Stimulated activated CD8-positive, alpha-beta memory T cell treated with anti-CD3 and anti-CD28 coated beads, Interleukin-15, amount 100 ng/mL, for 48 hours (primary cell): ENCODE measurements at places on chromosomes 7 and 10.
A peak's percentile ranks its signal among the peaks of the same experiment; 100 is the strongest.

DNA sequence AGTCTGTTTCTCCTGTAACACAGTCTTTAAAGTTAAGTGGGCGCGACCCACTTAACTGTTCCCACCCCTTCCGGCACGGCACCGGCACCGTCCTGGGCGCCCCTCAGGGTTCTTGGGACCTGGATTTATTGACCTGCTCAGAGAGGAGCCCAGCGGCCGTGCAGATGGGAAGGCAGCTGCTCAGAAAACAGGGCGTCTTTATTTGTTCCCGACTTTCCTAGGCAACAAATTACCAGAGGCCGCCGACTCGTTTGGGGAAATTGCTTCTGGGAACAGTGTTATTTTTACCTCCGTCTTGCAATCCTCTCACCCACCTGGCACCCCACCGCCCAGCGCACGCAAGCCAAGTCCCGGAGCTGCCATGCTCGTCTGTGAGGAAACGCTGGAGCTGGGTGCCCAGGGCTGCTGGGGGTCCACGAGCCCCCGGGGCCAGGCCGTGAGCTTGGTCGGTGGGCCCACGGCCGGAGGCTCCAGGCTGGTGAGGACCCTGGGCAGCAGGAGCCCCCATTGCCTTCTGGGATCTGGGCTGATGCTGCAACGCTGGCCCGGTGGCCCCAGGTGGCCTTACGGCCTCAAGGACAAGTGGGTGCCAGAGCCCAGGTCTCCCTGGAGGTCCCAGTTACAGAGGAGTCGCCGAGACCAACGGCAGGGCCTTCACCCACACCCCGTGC lies 14.9 kb upstream of the ADGRA1 start:
- no peak for DNase-seq

DNA sequence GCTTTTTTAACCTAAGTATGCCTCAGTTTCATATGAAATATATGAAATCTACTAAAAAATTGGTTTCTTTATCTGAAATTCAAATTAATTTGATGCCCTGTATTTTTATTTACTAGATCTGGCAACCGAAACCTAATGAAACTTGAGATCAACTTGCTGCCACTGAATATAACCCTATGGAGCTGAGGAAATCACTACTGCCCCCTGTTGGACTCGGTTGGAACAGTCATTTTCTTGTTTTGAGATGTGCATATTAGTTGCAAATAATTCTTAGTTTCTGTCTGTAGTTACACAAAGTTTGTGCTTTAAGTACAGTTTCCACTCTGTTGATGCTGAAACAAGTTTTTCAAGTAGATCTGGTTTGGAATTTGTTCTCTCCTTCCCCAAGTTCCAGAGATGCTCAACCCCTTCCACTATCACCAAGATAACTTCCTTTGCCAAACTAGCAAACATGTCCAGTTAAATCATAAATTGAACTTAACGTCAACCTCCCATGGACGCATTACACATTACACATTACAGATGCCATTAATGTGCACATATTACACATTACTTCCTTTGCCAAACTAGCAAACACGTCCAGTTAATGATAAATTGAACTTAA lies 22.2 kb upstream of the EXOC4 start:
- peak; percentile 6 for DNase-seq

- DNase-seq = no peak
Measured at GRCh38 chr7:67900456-67900855, 903.8 kb downstream of the TYW1 start.

- no peak for DNase-seq
Measured at GRCh38 chr10:128286762-128287500, 160.7 kb upstream of the MKI67 start.

GRCh38 chr10:97714401-97715258 lies 1.1 kb downstream of the MARVELD1 start:
- no peak for DNase-seq

DNA sequence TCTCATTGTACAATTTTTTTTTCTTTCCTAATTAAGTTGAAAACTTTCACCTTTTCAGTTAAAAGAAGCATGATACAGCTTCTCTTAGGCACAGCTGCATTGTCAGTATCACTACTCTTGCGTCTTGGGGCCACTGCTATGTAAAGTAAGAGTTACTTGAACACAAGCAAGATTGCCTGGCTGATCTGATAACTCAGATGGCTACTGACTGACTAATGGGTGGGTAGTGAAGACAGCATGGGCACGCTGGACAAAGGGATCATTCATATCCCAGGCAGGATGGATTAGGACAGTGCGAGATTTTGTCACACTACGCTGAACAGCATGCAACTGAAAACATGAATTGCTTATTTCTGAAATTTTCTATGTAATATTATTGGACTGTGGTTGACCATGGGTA lies 11.6 kb upstream of the ADAMTS14 start:
- DNase-seq = no peak

GRCh38 chr10:121405549-121405948 lies 192.7 kb downstream of the FGFR2 start:
- no peak for DNase-seq

DNA sequence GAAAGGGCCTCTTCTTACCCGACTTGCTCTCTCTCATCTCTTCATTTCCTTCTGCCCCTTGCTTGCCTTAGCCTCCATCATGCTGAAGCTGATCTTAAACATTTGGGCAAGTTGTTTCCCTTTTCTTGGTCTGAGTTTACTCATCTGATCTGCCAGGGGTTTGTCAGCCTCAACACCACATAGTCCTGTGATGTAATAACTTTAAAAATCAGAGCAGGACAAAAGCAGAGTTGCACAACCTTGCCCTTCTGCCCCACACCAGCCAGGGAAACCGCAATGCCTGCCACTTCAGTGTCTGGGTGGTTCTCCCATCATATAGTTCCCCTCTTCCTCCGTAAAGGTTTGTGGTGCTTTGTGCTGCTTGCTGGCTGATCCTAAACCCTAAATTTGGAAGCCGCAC lies 9.9 kb upstream of the LIPM start:
- DNase-seq = no peak

GRCh38 chr10:86285136-86285790 lies 81.3 kb downstream of the GRID1 start:
- DNase-seq = no peak

DNA sequence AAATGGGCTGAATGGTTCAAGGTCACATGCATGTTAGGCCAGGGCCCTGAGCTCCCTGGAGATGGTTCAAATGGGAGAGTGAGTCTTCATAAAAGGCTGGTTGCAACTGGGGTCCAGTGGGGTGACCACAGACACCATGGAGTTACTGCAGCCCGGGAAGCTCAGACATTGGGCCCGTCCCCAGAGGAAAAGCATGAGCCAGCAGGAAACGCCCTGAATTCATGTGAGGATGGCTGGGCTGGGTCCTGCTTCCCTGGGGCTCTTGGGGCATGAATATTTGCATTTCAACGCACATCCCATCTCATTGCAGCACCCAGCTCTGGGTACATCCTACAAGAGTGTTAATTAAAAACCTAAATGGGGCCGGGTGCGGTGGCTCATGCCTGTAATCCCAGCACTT lies 549.0 kb downstream of the TCERG1L start:
- DNase-seq = no peak

GRCh38 chr10:84292502-84292901 lies 35.9 kb upstream of the CCSER2 start:
- DNase-seq = no peak

DNA sequence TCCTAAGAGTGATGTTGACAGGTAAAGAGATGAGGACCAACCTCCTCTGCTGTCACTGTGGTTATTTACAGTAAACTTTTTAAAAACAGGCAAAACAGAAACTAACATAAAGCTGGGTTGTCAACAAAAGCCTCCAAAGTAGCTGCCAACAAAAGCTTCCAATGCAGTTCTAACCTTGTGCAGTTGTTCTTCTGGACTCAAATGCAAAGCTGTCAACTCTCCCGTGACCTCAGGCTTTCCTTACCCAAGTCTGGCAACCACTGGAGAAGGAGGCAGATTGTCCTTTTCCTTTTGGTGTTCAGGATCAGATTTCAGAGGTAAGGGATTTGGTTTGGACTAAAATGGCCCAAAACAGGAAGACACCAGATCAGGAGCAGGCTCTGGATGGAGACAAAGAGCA lies 63.1 kb downstream of the DLG5 start:
- no peak for DNase-seq

GRCh38 chr10:84179059-84179710 lies 5.6 kb downstream of the GPR15LG start:
- DNase-seq = no peak

DNA sequence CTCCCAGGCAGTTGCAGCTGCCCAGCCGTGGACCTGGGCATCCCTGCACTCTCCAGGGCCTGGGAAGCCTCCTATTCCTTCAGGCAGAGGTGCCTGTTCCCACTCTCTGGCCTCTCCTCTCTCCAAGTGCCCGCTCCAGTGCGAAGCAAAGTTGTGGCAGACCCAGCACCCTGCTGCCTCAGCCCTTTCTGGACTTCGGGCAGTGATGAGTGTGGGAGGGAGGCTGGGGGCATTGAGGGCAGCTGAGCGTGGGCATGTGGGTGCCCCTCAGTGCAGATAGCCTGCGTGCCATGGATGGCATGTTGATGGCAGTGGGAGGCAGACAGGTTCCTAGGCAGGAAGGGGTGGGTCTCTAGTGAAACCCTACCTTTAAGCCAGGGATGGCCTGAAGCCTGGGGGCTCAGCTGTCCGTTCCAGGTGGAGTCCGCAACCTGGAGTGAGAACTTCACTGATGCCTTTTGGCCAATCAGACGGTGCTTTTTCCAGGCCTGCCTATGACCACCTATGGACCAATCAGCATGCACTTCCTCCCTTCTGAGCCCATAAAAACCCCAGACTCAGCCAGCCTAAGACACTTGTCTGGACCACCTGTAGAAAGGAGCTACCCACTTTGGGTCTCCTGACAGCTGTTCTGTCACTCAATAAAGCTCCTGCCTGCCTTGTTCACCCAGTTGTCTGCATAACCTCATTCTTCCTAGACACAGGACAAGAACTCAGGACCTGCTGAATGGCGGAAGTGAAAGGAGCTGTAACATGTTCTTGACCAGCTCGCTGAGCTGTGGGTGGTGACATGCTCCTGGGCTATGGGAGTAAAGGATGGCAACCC lies 26.1 kb downstream of the SVIL start:
- no peak for DNase-seq

GRCh38 chr10:22505911-22506685 lies 160.8 kb downstream of the SPAG6 start:
- peak; percentile 32 for DNase-seq

DNA sequence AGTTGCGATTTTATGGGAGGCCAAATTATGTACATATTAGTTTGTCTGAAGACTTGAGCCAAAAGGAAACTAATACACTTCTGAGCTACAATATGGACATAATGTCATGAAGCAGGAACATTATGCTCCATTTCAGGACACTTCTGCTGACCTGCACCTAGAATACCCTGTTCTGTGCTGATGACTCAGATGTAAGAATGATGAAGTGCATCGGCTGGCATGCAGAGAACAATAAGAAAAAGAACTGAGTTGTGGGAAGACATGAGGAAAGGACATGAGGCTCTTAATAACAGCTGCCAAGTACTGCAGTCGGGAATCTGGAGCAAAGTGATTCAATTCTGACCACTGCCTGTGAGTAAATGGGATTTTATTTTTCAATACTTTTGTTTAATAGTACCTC lies 192.9 kb upstream of the VSTM2A start:
- DNase-seq = no peak

GRCh38 chr10:72906446-72906845 lies 12.9 kb downstream of the OIT3 start:
- DNase-seq = no peak

GRCh38 chr10:61100887-61101286 lies 156.9 kb upstream of the RHOBTB1 start:
- DNase-seq = no peak

GRCh38 chr7:30988351-30989005 lies 24.7 kb downstream of the GHRHR start:
- no peak for DNase-seq

DNA sequence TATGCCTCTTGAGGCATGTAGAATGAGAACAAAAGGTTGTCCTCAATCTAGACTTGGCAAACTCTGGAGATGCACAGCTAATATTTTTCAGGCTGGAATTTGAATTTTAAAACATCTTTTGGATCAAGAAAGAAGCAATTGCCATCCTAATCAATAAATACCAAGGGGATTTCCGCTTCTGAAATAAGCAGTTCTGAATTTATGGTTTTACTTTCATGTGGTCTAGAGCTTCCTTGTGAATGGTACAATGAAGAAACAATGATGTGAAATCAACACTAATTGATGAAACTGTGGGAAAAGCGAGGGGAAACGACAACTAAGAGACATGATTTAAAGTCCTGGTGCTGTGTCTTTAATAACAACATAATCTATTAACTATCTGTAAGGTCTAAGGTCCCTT lies 1202.7 kb downstream of the SORCS3 start:
- no peak for DNase-seq

DNA sequence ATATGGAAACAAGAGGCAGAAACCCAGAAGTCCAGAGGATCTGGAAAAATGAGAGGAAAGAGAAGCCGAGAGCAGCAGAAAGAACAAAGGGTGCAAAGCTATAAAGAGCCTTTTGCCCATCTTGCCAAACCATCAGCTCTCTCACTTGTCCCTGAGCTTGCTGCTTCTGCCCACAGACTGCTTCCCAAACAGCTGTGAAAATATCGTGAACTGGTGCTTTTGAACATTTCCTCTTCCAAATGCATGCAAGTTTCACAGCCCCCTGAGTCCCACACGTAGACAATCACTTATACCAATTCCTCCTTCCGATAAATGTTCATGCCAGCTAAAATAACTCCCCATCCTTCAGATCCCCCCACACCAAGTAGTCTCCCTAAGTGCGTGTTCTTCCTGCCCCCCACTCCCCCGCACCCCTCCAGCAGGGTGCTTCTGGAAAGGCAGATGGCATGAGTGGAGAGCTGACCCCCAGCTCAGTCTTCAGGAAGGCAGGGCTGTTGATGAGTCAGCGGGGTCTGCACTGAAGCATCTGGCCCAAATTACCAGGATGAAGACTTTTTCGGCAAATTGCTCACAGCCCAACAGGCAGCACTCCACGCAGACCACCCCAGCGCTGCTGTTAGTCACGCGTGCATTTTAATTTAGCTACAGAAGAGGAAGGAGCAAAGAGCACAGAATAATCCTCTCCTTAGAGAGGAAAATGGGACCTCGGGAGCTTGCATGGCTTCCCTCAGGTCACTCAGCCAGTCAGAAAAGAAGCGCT lies 76.1 kb upstream of the KCNMA1 start:
- DNase-seq = no peak

DNA sequence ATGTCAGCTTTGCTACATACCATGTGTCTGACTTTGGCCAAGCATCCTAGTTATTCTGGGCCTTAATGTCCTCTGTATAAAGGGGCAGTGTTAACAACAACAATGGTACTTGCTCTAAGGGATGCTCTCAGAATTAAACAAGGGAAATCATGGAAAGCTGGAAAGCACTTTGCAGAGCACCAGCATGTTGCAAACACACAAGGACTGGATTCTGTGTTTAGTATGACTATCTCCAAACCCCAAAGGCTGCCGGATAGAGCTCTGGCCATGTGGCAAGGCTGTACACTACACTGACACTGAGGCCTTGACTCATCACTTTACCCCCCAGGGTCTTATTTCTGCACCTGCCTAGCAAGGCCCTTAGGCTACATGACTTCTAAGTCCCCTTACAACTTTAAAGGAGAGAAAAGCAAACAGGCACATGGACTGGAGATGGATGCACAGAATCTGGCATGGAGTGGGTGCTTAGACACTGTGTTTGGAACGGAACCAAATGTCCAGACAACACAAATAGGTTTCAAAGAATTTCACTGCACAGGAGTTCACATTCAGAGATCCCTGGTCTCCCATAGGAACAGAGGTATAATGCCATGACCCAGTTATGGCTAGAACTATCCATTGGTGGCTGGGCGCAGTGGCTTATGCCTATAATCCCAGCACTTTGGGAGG lies 74.6 kb downstream of the FAM13C start:
- DNase-seq = no peak

GRCh38 chr7:98531717-98532116 lies 85.4 kb upstream of the NPTX2 start:
- DNase-seq = no peak
